ENCODE measurements at places on chromosomes 3 and 15.

- DNase-seq: peak; percentile 20
Measured at GRCh38 chr3:14377838-14378169, 24.6 kb upstream of the SLC6A6 start.

GRCh38 chr15:84839714-84840113, 22.6 kb downstream of the ALPK3 start:
- DNase-seq: no peak

- no peak for DNase-seq
Measured at GRCh38 chr15:40930430-40931299, 1.5 kb downstream of the DLL4 start.

- DNase-seq: no peak
Measured at GRCh38 chr3:105827959-105828358, 40.9 kb downstream of the CBLB start.

DNA sequence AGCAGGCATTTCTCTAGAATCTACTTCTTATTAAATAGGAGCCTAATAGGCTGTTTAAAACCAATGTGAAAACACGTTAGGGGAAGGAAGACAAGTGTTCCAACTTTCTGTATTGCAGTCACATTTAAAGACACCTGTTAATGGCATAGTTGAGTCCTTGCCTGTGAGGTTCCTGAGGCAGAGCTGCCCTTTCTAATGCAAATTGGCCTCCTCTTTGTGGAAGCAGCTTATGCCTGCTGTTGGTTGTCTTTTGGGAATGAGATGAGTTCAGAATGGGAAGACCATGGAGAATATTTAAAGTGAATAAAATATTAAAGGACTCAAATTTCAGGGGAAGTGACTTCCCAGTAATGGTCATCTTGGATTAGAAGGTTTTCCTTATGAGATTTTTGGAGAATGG, 51.2 kb downstream of the NEK11 start:
- DNase-seq: no peak

GRCh38 chr3:117144853-117145252, 435.3 kb downstream of the TUSC7 start:
- no peak for DNase-seq

DNA sequence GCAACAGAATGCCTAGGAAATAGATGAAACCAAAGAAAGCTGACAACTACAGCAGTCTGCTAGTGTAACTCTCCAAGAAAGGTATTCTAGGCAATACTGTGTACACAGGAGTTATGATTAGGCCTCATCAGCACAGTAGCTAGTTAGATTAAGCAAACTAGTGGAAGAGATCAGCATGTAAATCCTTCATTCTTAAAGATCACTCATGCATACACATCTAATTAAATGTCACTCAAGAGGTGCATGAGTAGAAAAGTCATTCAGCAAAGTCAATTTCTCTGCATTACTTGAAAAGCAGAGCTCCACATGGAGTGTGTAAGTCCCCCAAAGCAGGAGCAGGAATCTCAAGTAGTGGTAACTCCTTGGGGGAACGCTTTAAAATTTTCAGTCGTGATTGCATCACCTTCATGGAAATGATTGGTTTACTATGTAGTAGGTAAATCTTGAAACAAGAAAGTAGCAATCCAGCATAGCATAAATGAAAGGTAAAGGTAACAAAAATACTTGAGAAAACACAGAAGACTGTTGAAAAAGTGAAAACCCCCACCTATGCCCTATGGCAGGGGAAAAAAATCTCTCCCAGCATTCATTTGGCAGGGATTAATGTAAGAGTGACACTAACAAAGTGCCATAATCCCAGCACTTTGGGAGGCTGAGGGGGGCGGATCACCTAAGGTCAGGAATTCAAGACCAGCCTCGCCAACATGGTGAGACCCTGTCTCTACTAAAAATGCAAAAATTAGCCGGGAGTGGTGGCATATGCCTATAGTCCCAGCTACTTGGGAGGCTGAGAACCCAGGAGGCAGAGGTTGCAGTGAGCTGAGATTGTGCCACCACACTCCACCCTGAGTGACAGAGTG, 29.4 kb upstream of the PPIB start:
- no peak for DNase-seq

- DNase-seq: no peak
Measured at GRCh38 chr15:96038650-96039049, 291.9 kb upstream of the NR2F2 start.

GRCh38 chr15:80456517-80457492, 52.6 kb downstream of the ARNT2 start:
- no peak for DNase-seq

DNA sequence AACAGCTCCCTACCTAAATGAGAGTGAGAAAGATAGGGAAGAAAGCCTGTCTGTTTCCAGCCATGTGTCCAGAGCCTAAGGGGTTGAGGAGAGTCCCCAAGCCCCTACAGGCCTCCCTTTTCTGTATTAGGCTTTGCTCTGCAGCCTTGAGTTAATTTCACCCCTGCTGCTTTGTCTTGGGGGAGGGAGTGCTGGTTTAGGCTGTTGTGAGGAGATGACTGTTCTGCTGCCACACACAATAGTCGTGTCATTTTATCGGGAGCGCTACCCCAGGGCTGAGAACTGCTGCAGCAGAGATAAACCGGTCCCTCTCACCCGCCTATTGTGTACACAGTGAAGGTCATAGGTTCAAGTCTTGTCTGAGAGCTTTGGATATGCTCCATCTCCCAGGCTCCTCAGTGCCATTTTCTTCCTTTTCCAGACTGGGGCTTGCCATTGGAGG, 1.4 kb downstream of the ZNF609 start:
- no peak for DNase-seq

GRCh38 chr3:39221141-39221530, 28.7 kb upstream of the XIRP1 start:
- no peak for DNase-seq

DNA sequence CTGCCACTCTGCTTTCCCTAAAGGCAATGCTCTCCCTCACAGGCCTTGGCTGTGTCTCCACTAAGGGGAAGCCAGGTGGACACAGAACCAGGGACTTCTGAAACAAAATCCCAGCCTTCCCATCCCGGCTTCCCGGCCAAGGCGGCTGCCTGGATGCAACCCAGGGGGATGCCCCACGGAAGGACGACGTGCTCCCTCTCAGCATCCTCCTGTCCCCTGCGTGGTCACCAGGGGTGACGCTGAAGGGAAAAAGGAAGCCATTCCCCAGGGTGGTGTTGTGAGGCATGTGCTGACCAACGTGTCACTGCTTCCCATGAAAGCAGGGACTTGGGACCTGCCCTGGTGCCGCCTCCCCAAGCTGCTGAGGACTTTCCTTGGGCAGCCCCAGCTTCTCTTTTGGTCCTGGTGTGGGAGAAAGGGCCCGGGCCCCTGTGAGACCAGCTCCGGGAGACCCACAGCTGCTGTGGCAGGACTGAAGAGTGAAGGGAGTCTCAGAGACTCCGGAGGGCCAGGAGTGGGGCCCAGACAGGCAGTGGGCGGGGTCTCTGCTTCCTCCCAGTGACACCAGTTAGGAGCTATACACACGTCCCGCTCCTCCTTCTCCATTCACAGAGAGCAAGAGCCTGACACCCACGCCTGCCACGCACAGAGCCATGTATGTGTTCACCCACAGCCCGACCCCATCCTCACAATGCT, 139.2 kb downstream of the NUP210 start:
- no peak for DNase-seq

- DNase-seq: no peak
Measured at GRCh38 chr3:178059836-178060235, 476.4 kb upstream of the KCNMB2 start.

- DNase-seq: no peak
Measured at GRCh38 chr3:177816667-177817208, 619.5 kb upstream of the TBL1XR1 start.

GRCh38 chr15:52306270-52306669, 10.7 kb upstream of the MYO5C start:
- no peak for DNase-seq

GRCh38 chr3:159619341-159619885, 369.2 kb upstream of the IL12A start:
- no peak for DNase-seq

GRCh38 chr15:66865622-66866611, 163.9 kb downstream of the SMAD6 start:
- no peak for DNase-seq

GRCh38 chr15:89656116-89656815, 999 bp upstream of the KIF7 start:
- DNase-seq: no peak

- no peak for DNase-seq
Measured at GRCh38 chr3:151864423-151865101, 8.9 kb upstream of the SUCNR1 start.

GRCh38 chr15:69452692-69453521, at the start of gene RPLP1:
TSS of gene RPLP1 (plus strand) at chr15:69452818. CDS start at chr15:69452949, 131 bp downstream.
- peak; percentile 96 for DNase-seq

DNA sequence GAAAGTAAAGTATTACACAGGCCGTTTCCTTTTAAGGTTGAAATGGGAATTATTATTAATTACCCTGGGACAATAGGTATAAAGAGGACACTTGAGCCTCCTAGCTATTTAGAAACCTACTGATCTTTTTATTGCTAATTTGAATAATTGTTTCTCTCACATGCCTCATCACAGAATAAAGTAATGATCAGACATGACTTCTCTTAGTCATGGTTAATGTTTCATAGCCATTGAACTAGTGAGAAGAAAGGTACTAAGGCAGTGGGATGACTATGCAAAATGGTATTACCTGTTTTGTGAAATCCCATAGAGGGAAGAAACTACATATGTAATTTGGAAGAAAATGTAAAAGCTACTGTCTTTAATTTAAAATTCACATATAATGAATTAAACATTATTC, 85.6 kb downstream of the EPHA6 start:
- no peak for DNase-seq

GRCh38 chr15:90642464-90643300, 74.5 kb upstream of the BLM start:
- no peak for DNase-seq

DNA sequence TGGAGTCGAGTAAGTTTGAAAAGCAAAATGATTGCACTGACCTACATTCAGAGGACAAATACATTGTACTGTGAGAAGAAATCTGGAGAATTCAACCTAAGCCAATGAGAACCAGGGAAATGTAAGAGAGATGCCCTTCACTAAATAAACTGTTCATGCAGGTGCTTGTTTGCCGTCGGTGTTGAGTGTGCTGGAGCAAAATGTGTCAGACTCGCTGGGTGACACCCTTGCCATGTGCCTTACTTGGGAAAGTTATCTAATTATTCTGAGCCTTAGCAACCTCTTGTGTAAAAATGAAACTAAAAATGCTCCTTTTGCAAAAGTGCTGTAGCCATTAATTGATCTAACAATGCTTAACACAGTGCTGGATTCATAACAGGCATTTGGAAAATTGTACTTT, 140.4 kb downstream of the GABRB3 start:
- DNase-seq: no peak

DNA sequence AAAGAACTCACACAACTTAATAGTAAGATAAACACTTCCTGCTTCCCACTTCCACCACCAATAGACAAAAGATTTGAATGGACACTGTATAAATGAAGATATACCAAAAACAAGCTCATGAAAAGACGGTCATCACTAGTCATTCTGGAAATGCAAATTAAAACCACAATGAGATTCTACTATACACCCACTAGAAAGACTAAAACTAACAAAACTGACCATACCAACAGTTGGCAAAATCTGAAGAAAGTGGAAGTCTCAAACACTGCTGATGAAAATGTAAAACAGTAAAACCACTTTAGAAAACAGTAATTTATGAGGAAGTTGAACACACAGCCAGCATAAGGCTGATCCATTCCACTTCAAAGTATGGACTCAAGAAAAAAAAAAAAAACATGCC, 35.6 kb upstream of the CD96 start:
- DNase-seq: no peak

- no peak for DNase-seq
Measured at GRCh38 chr3:126923423-126923822, 59.5 kb upstream of the PLXNA1 start.

DNA sequence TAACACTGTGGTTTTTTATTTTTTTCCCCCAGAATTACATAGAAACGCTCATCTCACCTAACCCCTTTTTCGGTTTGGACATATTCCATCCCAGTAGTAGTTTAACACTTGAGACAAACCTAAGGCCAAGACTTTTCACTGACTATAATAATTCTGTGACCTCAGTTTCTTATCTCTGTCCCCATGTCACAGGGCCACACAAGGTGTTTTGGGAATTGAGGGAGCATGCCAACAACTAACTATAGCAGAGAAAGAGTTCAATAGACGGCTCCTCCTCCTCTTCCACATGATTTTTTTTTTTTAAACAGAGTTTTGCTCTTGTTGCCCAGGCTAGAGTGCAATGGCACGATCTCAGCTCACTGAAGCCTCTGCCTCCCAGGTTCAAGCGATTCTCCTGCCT, 27.4 kb upstream of the GHSR start:
- no peak for DNase-seq

GRCh38 chr15:65926459-65926858, 57.2 kb downstream of the RAB11A start:
- DNase-seq: no peak

- no peak for DNase-seq
Measured at GRCh38 chr3:47711596-47711995, 70.1 kb downstream of the SMARCC1 start.

DNA sequence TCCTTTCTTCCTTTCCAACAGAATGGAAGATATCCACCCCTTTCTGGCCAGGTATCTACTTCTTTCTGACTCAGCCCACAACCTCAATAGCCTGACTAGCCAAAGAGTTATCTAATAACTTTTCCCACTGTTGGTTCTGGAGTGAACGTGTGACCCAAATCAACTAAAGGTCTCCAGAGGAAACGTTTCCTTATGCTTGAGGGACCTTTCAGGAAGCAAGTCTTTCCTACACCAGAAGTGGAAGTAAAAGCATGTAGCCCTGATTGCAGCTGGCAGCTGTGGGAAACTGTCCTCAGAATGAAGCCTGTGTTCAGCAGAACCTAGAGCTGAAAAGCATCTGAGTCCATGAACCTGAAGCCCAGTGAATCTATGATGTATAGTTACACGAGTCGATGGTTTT, 34.7 kb upstream of the PHLDB2 start:
- no peak for DNase-seq

GRCh38 chr15:27336676-27337075, 365.7 kb downstream of the GABRG3 start:
- DNase-seq: no peak

GRCh38 chr3:137766876-137767537, 2.9 kb downstream of the SOX14 start:
- no peak for DNase-seq

GRCh38 chr3:4601892-4602291, 108.7 kb downstream of the ITPR1 start:
- DNase-seq: no peak

- no peak for DNase-seq
Measured at GRCh38 chr3:124032311-124032880, 40.5 kb upstream of the ROPN1 start.

- DNase-seq: no peak
Measured at GRCh38 chr15:52337198-52337853, 41.7 kb upstream of the MYO5C start.

GRCh38 chr3:140378571-140379340, 299.1 kb upstream of the TRIM42 start:
- DNase-seq: no peak

- no peak for DNase-seq
Measured at GRCh38 chr3:13041113-13041776, 32.0 kb downstream of the IQSEC1 start.

- no peak for DNase-seq
Measured at GRCh38 chr15:65246026-65246714, 34.9 kb upstream of the CILP start.
